Hematopoietic multipotent progenitor cell treated with erythropoietin and hydrocortisone succinate and interleukin-3 and kit ligand, for 17 days (in vitro differentiated cells): ENCODE measurements at places on chromosomes 16 and 17.

DNA sequence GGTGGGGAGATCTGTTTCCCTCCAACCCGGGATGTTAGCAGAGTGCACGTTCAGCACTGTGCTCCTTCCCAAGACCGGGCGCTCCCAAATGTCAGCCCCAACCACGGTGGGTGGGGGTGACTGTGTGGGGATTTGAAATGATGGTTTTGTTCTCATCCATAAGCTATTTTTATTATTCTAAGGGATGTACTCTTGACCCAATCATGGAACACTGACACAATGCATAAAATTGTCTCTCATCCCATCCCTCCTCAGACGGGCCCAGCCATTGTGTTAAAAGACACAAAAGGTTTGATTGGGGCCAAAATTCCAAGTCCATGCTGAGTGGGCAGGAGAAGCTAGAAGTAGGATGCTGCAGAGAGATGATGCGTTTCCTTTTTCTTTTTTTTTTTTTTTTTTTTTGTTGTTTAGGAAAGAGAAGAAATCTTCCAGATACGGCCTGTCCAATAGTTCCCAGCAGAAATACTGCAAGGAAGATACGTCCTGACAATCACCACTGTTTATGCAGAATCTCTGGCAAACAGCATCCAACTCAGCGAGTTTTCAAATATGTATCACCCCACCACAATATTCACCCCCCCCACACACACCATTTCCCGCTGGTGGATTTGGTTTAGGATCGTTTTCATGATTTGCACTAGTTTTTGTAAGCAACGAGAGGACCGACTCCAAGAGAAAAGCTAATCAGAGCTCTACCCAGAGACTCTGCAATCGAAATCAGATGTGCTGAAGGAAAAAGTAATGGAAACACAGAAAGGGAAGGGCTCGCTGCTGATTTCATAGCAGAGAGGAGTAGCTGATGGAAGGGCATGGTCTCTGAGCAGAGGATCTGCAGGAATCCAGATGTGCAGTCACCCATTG, 163.5 kb upstream of the DYNLRB2 start:
- DNase-seq: no peak

GRCh38 chr16:29307598-29308507, 98.7 kb downstream of the NPIPB11 start:
- no peak for DNase-seq

DNA sequence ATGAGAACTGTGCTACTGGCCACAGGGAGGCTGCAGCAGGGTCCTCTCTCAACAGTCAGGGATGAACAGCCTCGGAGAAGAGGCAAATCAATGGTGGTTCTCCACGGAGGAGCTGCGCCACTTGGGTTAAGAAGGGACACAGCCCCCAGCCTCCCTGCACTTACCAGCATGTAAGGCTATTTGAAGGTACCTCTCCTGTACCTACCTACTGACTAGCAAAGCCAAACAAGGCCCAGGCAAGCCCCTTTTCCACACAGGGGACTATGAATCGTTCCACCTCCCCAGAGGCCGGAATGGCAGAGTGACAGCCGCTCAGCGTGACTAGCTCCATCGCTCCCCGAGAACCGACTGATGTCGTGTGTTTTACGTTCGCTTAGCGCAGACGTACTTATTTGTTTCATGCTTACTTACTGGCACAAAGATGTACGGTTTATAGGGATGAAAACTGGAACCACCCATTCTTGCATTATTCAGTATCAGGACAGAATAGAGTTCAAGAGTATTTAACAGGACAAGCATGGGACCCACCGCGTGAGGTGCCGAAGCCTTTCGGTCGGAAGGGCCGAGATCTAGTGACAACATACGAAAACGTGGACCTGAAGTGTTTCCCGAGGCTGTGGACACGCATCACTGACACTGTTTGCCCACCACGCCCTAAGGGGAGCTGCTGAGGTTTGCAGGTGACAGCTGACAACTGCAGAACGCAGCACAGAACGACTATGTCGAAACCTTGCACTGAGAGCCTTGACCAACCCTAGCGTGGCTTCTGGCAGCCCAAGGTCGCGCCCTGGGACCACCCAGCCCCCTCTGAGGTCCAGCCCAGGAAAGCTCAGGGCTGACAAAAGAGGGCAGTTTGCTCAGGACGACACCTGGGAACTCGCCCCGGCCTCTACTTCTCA, 1.0 kb downstream of the TEPSIN start:
- peak; percentile 11 for DNase-seq

GRCh38 chr17:7831233-7831632, 2.8 kb upstream of the KDM6B start:
- DNase-seq: no peak

DNA sequence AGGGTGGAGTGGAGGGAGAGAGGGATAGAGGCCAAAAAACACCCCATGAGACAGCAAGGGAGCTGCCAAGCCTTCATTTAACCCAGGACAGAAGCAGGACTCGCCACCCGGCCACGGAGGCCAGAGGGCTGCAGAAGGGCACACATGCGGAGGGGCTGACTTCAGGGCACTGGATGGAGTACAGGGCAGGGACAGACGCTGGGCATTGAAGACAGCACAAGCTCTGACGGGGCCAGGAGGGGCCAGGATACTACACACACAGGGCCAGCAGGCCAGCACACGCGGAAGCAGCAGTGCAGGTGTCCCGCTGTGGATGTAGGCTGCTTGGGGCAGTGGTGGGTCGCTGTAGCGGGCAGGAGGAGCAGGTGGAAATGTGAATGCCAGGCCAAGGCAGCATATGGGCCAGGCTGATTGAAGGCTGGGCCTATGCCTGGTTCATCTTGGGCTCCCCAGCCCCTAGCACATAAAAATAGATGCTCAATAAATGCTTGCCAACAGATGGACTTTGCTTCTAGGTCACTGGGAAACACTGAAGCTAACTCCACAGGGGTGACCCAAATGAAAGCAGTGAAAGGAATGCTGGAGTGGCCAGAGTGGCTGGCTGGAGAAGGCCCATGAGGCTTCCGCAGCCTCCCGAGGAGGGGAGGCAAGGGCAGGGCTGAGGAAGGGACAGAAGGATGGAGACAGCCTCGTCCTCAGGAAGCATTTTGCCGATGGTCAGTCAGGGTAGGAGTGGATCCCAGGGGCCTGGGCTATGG, 61.6 kb downstream of the GNA13 start:
- DNase-seq: no peak

DNA sequence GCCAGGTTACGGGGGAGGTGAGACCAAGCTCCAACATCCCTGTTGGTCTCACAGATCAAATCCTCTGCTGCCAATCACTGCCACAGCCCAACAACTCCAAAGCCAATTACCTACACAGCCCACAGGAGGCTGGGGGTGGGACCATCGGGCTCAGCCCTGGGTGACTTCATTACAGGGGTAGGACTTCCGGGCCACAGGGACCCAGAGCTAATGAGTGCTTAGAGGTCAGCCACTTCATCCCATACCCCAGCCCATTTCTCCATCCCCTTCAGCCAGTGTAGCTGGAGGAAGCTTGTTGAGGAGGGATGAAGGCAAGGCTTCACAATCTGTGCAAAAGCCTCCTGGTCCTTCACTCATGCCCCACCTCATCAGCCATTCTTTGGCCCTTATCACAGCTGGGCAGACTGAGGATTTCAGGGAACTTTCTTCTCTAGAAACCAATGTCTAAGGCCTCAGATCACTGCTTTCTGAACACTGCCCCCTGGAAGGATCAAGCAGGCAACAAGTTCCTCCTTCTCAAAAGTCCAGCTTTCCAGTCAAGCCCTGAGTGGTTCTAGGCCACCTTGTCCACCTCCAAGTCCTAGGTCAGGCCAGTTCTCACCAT, 5.8 kb downstream of the FOXN1 start:
- DNase-seq: no peak

GRCh38 chr17:67035131-67036083, 8.9 kb upstream of the CACNG1 start:
- no peak for DNase-seq

DNA sequence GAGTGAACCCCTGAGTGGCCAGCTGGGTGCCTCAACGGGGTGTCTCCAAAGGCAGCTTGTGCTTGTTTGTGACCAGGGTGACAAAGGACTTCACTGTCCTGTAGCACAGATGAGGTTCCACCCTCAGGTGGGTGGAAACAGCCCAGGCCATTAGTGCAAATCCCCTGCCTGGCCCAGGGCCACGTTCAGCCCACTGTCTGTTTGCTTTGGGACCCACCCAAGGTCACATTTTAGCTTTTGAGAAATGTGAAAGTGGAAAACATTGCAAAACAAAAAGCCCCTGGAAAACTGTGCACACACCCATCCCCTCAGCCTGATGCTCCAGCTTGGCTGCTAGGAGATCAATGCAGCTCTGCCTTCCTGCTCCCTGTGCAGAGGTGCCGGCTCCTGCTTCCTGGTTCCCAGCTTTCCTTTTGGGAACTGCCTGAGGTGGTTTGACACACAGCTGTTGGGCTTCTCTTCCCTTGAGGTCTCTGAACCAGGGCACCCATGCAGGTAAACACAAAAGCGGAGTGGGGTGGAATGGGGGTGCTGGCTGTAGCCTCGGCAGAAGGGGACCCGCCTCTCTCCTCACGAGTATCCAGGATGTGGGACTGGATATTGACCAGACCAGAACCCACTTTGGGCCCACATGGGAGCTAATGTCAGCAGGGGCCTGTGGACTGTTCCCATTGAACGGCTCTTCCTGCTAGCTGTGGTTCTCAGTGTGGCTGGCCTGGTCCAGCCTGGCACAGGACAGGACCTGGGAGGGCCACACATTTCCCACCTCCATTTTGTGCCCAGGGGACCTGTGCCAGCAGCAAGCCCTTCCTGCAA, 7.9 kb upstream of the SPHK1 start:
- no peak for DNase-seq
